Activated naive CD4-positive, alpha-beta T cell treated with anti-CD3 and anti-CD28 coated beads, Interleukin-2, amount 10 ng/mL, durations not matched to agents 7 days and 5 days (primary cell): ENCODE measurements at places on chromosomes 3 and 15.

- no peak overlapping the region for H3K27ac ChIP-seq
- H3K36me3 ChIP-seq: no peaks in the 10 kb centered on the region
- no peak overlapping the region for H3K4me3 ChIP-seq
- no peaks in the 10 kb centered on the region for H3K27me3 ChIP-seq
- H3K4me1 ChIP-seq: no peaks in the 10 kb centered on the region
Observed at GRCh38 chr3:147799601-147800000, 390.4 kb downstream of the ZIC1 start.

DNA sequence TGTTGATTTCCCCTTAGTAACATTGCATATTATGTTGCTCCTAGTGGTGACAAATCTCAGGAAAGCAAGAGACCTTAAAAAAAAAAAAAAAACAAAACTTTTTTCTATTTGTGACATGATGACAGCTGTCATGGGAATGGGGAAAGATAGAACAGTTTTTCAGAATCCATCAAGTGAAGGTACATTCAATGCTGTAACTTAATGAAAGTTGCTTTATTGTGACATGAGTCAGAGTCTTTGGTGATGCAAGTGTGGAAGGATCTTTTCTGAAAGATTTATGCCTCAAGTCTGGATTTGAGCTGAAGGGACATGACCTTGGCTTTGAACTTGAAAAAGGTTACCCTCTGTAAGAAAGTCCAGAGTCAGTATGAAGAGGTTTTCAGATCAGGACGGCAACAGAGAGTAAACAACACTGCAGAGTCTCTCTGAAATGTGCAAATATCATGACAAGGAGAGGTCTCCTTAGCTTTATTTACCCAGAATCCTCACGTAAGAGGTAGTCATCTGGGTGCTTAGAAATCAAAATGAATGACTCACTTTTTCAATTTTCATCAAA is 424.7 kb downstream of the CNTN4 start:
- no peaks in the 10 kb centered on the region for H3K27me3 ChIP-seq
- no peaks in the 10 kb centered on the region for H3K36me3 ChIP-seq
- peak overlapping the region; percentile 19 for H3K27ac ChIP-seq
- H3K4me1 ChIP-seq: no peaks in the 10 kb centered on the region

GRCh38 chr3:16140116-16140893 is 34.2 kb upstream of the GALNT15 start:
- peaks cover 9% of the 10 kb centered on the region for H3K27me3 ChIP-seq
- no peaks in the 10 kb centered on the region for H3K36me3 ChIP-seq
- no peak overlapping the region for H3K27ac ChIP-seq
- no peaks in the 10 kb centered on the region for H3K4me1 ChIP-seq
- no peak overlapping the region for H3K4me3 ChIP-seq

GRCh38 chr15:92643849-92644815 is 11.4 kb downstream of the FAM174B start:
- no peak overlapping the region for H3K4me3 ChIP-seq
- H3K27me3 ChIP-seq: peaks cover 7% of the 10 kb centered on the region
- H3K4me1 ChIP-seq: no peaks in the 10 kb centered on the region

GRCh38 chr3:147267434-147267833 is 138.9 kb downstream of the ZIC4 start:
- no peak overlapping the region for H3K27ac ChIP-seq
- no peaks in the 10 kb centered on the region for H3K27me3 ChIP-seq
- no peak overlapping the region for H3K4me3 ChIP-seq
- DNase-seq: no peak

DNA sequence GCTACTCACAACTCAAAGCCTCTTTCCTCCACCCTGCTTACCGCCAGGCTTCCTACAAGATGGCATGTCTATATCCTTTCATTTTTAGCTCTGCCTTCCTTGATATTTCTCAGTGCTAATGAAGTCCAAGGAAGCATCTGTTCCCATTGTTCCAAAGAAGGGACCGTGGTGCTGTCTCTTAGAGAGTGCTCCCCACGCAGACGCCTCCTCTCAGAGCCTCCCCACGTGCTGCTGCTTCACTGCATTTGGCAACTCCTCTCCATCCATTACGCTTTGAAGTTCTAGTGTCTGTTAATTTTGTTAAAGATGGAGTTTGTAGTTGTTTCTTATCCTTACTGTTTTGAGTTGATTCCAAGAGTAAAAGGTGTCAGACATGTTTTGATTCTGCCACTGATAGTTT is 26.2 kb downstream of the GNB4 start:
- no peaks in the 10 kb centered on the region for H3K4me1 ChIP-seq
- no peaks in the 10 kb centered on the region for H3K27me3 ChIP-seq
- no peak overlapping the region for H3K4me3 ChIP-seq
- H3K27ac ChIP-seq: no peak overlapping the region
- no peaks in the 10 kb centered on the region for H3K36me3 ChIP-seq
- no peak for DNase-seq

- H3K27me3 ChIP-seq: no peaks in the 10 kb centered on the region
- peak overlapping the region; percentile 77 for H3K27ac ChIP-seq
- no peak for DNase-seq
- peaks cover 84% of the 10 kb centered on the region for H3K36me3 ChIP-seq
- peaks cover 20% of the 10 kb centered on the region for H3K4me1 ChIP-seq
- H3K4me3 ChIP-seq: no peak overlapping the region
Observed at GRCh38 chr15:82832601-82833361, 23.4 kb downstream of the WHAMM start.

GRCh38 chr3:150737874-150738679 is 24.9 kb downstream of the SIAH2 start:
- peaks cover 58% of the 10 kb centered on the region for H3K4me1 ChIP-seq
- no peaks in the 10 kb centered on the region for H3K27me3 ChIP-seq
- H3K36me3 ChIP-seq: peaks cover 26% of the 10 kb centered on the region
- H3K4me3 ChIP-seq: no peak overlapping the region

GRCh38 chr15:65302061-65302460 is 2.4 kb upstream of the RNU5B-1 start:
- H3K4me3 ChIP-seq: no peak overlapping the region
- H3K4me1 ChIP-seq: peaks cover 43% of the 10 kb centered on the region
- no peaks in the 10 kb centered on the region for H3K27me3 ChIP-seq
- no peak for DNase-seq
- no peak overlapping the region for H3K27ac ChIP-seq

- H3K4me1 ChIP-seq: peaks cover 8% of the 10 kb centered on the region
- no peak for DNase-seq
- no peaks in the 10 kb centered on the region for H3K27me3 ChIP-seq
- no peaks in the 10 kb centered on the region for H3K36me3 ChIP-seq
Observed at GRCh38 chr3:143418391-143418790, 298.8 kb downstream of the CHST2 start.

DNA sequence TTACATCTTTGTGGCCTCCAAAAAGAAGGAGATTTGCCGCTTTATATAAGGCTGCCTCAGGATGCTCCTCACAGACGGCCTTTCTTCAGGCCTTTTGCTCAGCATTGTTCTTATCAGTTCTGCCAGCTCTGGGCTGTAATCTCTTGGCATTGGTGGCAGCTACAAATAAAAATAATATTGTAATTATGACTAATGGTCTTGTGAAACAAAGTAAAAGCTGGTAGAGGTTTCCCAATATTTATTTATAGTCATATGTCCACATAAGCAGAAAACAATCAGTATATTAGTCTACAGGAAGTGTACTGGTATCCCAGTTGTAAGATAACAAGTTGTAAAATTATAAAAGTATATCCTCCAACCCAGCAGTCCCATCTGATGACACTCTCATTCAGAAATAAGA is 7.3 kb downstream of the NEK4 start:
- no peak for DNase-seq
- H3K4me3 ChIP-seq: no peak overlapping the region
- H3K27me3 ChIP-seq: no peaks in the 10 kb centered on the region
- H3K4me1 ChIP-seq: no peaks in the 10 kb centered on the region
- H3K27ac ChIP-seq: no peak overlapping the region

GRCh38 chr15:63891079-63891767 is 57.5 kb upstream of the HERC1 start:
- no peak overlapping the region for H3K4me3 ChIP-seq
- H3K27me3 ChIP-seq: no peaks in the 10 kb centered on the region
- H3K27ac ChIP-seq: peak overlapping the region; percentile 90
- no peaks in the 10 kb centered on the region for H3K36me3 ChIP-seq
- H3K4me1 ChIP-seq: peaks cover 54% of the 10 kb centered on the region

DNA sequence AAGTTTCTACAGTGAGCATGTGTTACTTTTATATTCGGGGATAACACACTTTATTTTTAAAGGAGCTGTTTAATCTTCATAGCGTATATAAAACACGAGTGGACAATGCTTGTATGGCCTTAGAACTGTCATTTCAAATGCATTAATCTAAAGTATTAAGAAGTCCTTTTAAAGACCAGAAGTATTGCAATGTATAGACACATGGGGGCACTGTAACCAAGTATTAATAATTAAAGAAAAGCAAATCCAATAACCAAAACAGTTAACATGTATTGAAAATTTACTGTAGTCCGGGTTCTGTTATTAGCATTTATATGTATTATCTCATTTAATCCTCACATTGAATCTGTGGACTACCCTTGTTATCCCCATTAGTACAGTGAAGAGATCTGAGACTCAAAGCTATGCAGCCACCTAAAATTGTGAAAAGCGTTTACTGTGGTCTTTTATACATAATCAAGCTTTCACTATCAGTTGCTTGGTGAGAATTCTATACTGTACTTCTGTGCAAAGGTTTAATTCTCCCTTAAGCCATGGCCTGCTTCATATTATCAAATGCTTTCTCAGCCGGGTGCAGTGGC is 10.1 kb downstream of the ARL14 start:
- H3K4me1 ChIP-seq: no peaks in the 10 kb centered on the region
- no peaks in the 10 kb centered on the region for H3K36me3 ChIP-seq
- no peaks in the 10 kb centered on the region for H3K27me3 ChIP-seq
- no peak overlapping the region for H3K4me3 ChIP-seq
- no peak overlapping the region for H3K27ac ChIP-seq

DNA sequence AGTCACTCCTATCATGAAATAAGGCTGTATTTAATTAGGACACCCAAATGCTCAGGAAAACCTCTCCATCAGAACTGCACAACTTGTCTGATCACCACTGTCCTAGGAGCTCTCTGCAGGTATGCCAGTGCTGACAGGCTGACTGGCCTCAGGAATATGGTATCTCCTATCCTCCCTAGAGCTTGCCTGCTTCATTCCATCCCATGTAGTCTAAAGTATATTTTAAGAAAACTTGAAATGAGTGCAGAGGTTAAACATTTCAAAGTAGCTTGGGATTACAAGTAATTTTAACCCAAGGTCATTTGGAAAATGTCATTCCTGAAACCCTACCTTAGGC is 23.7 kb downstream of the FILIP1L start:
- H3K4me3 ChIP-seq: no peak overlapping the region
- H3K4me1 ChIP-seq: peaks cover 33% of the 10 kb centered on the region
- H3K36me3 ChIP-seq: peaks cover 15% of the 10 kb centered on the region
- H3K27me3 ChIP-seq: no peaks in the 10 kb centered on the region

DNA sequence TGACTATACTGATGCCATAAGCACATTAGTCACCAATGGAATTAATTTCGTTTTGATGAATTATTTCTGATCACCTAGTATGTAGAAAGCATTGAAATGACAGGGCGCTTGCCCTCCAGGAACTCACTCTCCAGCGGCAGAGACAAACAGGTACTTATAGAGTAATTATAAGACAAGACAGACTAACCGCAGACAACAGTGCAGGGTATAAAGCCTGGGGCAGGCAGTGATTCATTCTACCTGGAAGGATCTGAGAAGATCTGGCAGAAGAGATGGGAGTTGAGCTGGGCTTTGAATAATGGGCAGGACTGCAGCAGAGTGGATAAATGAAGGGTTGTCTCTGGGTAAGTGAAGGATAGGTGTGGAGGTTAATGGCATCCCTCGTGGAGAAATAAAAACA is 331.8 kb downstream of the FGF12 start:
- H3K4me3 ChIP-seq: no peak overlapping the region
- H3K4me1 ChIP-seq: no peaks in the 10 kb centered on the region
- DNase-seq: no peak
- no peaks in the 10 kb centered on the region for H3K36me3 ChIP-seq

- H3K27me3 ChIP-seq: peaks cover 33% of the 10 kb centered on the region
- H3K4me3 ChIP-seq: no peak overlapping the region
- H3K4me1 ChIP-seq: no peaks in the 10 kb centered on the region
Observed at GRCh38 chr3:38662544-38662943, 13.1 kb upstream of the SCN5A start.

DNA sequence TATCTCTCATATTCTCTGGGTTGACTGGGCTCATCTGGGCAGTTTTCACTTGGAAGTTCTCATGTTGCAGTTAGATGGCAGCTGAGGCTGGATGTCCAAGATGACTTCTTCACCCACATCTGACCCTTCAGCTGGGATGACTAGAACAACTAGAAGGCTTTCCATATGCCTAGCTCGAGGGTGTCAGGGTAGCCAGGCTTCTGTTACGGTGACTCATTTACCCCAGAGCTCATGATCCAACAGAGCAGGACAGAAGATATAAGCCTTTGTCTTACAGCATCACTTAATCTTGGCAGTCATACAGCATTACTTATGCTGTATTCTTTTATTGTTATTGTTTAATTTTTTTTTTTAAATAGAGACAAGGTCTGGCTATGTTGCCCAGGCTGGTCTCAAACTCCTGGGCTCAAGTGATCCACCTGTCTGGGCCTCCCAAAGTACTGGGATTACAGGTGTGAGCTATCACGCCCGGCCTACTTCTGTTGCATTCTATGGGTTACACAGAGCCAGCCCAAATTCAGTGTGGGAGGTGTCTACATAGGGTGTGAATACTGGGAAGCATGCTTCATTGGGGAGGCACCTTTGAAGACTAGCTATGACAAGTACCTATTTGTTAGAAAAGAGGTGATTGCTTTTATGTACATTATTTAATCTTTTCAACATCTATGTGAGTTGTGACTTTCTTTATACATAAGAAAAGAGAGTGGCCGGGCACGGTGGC is 10.7 kb downstream of the HMCES start:
- DNase-seq: no peak
- peaks cover 44% of the 10 kb centered on the region for H3K36me3 ChIP-seq
- H3K4me1 ChIP-seq: peaks cover 1% of the 10 kb centered on the region

DNA sequence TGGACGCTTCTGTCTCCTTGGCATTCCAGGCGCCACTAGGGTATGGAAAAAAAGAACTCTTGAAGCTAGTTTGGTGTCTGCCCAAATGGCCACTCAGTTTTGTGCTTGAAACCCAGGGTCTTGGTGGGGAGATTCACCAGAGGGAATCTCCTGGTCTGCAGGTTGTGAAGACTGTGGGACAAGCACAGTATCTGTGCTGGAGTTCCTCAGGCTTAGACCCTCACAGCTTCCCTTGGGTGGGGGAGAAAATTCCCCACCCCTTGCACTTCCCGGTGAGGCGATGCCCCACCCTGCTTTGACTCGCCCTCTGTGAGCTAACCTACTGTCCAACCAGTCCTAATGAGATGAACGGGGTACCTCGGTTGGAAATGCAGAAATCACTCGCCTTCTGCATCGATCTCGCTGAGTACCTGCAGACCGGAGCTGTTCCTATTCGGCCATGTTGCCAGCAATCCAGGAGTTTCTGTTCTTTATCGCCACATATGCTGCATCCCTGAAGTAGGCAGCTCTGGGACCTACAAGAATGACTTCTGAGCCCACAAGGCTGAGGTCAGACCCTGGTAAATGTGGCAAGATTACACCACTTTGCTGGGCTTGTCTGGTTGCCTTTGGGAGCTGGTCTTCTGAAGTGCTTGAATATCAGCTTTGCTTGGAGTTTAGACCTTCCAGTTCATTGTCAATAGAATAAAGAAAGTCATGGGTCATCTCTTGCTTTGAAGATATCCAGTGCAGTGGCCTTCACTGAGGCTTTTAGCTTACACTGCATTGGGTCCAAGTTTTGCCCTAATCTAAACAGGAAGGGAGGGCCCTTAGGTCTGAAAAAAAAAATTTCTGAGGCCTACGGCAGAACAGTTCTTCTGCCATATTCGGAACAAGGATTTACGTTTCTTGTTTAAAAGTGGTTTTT is 51.0 kb downstream of the SLC2A2 start:
- no peaks in the 10 kb centered on the region for H3K27me3 ChIP-seq
- no peaks in the 10 kb centered on the region for H3K4me1 ChIP-seq
- no peak overlapping the region for H3K27ac ChIP-seq
- H3K4me3 ChIP-seq: no peak overlapping the region
- no peaks in the 10 kb centered on the region for H3K36me3 ChIP-seq
